H54 (cell line): ENCODE measurements at places on chromosomes 12 and 14.
A peak's percentile ranks its signal among the peaks of the same experiment; 100 is the strongest.

GRCh38 chr14:25602106-25602505, 552.2 kb upstream of the STXBP6 start:
- no peak for DNase-seq

- no peak for DNase-seq
Measured at GRCh38 chr14:55693904-55694303, 113.9 kb downstream of the KTN1 start.

DNA sequence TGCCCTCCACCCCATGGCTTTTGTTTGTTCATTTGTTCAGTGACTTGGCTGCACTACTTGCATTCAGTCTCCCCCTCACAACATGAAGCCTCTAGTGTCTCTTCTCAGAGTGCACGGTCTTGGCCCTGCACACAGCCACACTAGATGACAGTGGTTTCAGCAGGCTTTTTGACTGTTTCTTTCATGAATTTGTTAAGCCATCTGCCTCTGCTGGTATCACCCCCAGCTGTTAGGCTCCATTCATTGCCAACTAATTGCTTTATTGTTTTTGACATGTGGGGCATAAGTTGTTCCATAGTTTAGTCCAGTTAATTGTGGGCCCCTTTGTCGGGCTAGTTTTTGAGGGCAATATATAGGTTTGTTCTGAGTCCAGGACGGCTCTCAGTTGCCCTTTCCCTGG, 18.8 kb downstream of the OS9 start:
- DNase-seq: no peak

DNA sequence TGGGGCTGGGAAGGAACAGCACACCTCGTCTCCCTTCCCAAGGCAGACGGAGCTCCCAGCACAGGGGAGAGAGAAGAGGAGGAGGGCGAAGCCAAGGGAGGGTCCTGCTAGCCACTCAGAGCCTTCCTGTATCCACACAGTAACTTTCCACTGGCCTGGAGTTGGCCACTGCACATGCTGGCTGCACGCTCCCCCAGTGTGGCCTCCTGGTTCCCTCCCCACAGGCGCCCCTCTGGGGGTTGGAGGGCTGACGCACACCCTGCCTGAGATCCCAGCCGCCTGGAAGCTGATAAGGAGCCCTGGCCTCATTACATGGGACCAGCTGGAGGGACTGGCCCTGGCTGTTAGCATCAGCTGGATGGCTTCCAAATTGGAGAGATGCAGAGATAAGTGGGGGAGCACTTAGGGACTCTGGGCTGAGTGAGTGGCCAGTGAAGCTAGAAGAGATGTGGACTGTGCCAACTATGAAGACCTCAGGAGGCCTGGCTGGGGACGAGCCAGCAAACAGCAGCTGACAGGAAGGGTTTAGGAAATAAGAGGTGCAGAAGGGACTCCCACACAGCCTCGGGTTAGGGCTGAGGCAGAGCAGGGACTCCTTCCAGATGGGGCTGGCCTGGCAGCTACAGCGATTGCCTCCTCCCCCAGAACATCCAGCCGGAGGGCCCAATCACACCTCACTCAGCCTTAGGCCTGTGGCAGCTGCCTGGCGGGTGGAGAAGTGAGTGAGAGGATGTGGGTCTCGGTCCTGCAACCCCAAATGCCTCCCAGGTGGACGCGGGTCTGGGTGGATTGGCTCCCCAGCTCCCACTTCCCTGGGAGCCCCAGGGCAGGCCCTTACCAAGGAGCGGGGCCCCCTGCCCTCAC, 26.3 kb upstream of the BCDIN3D start:
- DNase-seq: peak; percentile 64

DNA sequence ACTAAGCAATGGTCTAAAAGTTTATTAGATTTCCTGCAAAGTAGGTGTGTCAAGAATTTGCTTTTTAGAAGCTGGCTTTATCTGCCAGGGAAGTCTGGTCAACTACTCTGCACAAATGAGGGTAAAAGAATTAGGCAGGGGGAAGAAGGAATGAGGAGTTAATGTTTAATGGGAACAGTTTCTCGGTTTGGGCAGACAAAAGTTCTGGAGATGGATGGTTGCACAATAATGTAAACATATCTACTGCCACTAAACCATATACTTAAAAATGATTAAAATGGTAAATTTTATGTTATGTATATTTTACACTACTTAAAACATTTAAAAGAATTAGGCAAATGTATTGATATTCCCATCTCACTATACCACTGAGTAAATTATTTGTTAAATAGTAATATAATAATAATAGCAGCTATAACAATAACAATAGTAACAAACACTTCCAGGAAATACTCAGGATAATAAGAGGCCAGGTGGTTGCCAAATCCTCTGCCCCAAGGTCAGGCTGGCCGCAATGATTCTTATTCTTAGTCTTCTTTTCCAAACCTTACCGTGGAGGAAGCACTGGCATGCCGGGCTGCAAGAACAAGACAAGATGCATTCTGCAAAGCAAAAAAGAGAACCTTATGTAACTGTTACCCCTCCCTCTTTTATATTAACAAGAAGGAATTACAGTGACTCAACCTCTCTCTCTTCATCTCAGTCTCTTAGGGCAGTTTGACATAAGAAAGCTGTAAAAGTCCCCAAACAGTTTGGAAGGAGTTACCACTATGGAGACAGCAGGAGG, 13.9 kb downstream of the CS start:
- DNase-seq: no peak

DNA sequence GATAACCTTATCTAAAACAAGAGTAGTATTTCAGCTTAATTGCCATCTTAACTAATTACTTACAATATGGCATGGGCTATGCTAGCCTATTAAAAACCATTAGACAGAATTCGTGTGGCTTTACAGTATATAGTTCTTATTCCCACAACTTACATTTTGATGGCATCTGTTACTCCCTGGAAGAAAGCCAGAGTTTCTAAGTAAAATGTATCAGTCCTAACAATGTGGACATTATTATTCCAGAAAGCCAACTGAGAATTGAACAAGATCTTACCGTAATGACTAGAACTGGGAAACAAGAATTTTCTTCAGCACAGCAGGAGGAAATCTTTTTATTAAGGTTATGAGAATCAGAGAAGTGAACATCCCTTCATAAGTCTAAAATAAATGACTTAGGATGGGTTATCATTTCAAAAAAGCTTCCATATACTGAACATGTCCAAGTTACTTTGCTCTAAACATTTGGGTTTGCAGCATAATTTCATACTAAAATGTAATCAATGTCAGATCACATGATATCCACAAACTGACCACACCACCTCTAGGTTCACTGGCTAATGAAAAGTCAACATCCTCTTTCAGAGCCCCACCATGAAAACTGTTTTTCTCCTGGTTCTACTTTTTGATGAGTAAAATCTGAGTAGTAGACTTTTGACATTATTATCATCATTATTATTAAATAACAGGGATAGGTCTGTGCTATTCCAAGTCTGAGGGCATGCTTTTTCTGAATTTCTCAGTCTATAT, 179.7 kb downstream of the SSPN start:
- no peak for DNase-seq

- no peak for DNase-seq
Measured at GRCh38 chr12:27209257-27209910, 34.7 kb upstream of the STK38L start.

DNA sequence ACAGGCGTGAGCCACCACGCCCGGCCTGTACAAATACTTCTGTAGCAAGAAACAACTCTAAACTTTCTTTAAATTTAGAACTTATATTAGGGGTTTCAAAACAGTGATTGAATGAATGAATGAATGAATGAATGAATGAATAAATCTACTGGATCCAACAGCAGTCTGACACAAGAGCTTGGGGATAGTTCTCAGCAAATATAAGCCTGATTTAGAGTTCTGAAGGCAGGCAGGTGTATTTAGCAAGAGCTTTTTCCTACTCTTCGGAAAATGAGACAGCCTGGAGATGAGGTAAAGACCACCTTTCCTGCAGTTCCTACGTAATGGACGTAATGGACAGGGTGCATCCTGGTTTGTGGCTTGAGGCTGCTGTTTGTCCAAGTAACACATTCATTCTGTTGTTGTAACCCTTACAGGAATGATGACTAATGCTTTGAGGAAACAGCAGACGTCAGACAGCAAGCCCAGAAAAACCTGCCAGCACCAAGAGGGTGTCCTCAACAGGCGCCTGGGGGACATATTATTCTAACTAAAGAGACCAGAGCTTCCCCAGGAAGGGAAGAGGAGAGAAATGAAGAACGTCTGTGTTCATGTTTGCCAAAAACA, 277.4 kb upstream of the SOX5 start:
- DNase-seq: peak; percentile 1

DNA sequence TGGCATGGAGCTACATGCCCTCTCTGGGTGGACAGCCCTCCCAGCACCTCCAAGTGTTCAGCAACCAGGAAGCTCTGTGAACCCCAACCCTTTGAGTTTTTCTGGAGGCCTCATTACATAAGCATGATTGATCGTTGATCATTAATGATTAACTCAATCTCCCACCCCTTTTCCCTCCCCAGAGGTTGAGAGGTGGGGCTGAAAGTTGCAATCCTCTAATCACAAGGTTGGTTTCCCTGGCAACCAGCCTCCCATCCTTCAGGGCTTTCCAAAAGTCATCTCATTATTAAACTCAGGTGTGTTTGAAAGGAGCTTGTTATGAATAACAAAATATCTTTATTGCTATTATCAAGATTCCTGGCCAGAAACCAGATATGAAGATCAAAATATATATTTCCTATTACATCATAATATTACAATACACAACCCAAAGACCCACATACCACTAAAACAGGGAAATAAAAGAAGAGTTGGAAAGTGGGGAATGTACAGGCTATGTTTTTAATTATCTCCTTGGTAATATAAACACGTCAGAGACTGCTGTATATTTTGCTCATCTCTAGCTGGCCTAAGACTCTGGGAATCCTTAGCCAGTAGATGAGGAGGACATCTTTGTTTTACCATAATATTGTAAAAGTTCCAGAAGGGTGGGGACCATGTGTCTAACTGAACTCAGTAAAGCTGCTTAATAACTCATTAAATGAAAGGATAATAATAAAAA, 73.6 kb downstream of the SSPN start:
- no peak for DNase-seq

DNA sequence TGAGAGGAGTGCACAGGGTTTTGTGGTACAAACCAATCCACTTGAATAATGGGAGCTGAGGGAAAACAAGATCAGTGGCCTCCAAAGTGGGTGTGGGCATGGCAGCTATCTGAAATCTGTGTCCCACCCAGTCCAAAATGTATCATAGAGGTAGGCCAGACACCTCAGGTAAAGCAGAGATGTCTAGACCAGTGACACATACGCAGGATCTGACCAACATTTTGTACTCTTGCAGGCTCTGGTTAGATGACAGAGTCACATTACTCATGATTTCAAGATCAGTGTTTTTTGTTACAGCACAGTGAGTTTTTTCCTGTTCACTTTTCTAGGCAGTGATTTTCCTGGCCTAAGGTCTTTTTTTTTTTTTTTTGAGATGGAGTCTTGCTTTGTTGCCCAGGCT, 211.8 kb downstream of the PCNX1 start:
- DNase-seq: no peak

DNA sequence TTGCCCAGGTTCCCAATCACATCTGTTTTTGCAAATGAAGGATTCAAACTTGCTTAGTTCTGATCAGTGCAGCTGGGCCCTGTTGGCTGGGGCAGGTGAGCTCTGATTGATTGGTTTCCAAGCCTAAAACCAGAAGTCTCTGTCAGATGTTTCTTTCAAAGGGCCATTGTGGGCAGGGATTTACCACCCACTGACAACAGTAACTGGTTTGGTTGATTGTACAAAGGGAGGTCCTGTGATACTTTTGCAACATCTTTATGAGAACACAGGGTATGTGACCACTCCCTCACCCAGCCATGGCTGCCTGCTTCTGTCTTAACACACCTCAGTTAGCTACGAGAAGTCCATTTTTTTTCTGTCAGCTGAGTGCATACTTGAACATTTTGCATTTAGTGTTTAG, 184.1 kb downstream of the FLRT2 start:
- DNase-seq: no peak

DNA sequence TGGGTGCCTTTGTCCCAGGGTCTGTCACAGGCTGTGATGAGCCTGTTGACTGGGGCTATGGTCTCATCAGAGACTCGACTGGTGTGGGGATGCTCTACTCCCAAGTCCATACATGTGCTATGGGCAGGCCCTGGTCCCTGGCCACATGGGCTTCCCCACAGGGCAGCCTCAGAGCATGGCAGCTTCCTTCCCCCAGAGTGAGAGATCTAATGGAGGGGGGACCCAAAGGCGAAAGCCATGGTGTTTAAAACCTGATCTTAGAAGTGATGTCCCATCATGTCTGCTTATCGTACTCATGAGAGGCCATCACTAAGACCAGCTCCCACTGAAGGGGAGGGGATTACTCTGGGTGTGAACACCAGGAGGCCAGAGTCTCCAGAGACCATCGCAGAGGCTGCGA, 279.0 kb upstream of the RTL1 start:
- no peak for DNase-seq

- DNase-seq: no peak
Measured at GRCh38 chr14:99062772-99063418, 209.1 kb downstream of the BCL11B start.

- peak; percentile 57 for DNase-seq
Measured at GRCh38 chr14:105944632-105945610, 418.5 kb downstream of the TMEM121 start.

DNA sequence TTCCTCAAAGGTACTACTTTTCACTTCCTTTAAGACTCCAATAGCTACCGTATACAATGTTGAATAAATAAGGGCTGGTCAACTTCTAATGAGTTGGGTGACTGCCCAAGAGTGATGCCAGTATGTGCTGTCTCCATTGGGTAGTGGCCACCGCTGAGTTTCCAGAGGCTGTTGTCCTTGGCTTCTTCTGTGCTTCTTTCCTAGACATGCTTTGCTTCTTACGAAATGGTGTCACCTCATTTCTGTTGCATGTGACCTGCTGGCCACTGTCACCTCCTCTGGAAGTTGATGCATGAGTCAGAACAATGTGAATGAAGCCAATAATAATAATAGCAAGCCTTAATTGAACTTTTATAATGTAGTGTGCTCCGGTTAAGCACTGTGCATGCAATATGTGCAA, 7.5 kb upstream of the NID2 start:
- DNase-seq: no peak

GRCh38 chr12:124923905-124924734, 9.7 kb upstream of the UBC start:
- no peak for DNase-seq

DNA sequence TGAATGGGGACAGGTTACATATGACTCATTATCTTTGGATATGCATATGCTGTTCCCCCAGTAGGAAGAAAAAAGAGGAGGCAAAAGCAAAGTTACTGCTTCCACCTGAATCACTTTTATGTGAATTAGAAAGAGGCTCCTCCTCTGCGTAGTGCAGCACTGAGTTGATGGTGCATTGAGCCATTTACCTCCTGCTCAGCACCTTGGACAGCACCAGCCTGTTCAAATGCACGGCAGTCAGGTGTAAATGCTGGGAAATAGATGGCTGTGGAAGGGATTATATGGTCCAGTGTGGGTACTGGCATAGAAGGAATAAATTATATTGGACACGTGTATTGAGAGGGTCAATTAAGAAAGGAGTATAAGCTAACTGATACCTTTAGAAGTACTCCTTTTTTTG, 541.9 kb upstream of the SEL1L start:
- no peak for DNase-seq

GRCh38 chr14:36521598-36522345, 1.7 kb upstream of the NKX2-1 start:
- DNase-seq: no peak
